ENCODE measurements at places on chromosomes 2 and 18.

- no peak for DNase-seq
Observed at GRCh38 chr2:177740700-177741099, 331.9 kb downstream of the PDE11A start.

DNA sequence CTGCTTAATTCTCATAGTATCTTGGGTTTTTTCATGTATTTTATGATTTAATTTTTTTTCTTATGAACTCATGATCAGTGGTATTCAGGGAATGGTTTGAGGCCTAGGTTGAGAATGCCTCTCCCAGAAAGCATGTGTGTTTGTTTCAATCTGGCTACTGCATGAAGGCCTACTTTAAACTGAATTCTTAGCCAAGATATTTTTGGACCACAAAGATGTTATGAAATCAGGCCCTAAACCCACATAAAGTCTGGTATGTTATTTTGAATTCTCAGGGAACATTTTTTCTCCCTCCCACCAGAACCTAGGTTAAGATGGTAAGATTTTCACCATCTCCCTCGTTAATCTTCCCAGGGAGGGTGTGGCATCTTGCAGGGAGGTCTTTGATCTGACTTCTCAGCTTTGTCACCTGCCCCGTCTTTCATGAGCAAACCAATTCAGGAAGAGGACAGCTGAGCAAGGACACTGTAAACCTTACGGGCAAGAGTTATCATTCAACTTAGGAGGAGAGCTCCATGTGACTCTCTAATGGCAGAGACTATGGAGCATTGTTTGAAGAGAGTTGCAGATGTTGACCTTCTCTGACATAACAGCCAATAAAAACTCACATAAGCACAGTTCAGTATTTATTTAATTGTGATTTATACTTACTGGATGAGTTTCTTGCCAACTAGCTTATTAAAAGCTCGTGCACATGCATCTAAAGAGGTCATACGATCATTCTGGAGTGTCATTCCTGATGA is 21.3 kb upstream of the ACKR3 start:
- no peak for DNase-seq

GRCh38 chr18:28048612-28049011 is 128.3 kb downstream of the CDH2 start:
- no peak for DNase-seq

- DNase-seq: no peak
Observed at GRCh38 chr2:165016772-165017411, 61.6 kb upstream of the SLC38A11 start.

DNA sequence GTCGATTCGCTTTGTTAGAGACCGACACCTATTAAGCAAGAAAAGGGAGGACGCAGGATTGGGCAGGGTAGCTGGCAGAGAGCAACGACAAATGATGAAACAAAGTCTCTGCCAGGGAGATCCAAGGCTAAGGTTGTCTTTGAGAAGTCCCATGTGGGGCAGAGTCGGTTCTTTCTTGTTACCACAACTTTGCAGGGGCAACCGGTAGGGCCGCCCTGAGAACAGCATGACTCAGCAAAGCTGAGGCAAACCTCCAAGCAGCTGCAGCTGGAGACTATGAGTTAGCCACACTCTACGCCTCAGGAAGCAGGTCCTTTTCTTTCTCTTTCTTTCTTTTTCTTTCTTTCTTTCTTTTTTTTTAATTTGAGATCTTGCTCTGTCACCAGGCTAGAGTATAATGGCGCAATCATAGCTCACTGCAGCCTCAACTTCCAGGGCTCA is 452.3 kb upstream of the ID2 start:
- no peak for DNase-seq

DNA sequence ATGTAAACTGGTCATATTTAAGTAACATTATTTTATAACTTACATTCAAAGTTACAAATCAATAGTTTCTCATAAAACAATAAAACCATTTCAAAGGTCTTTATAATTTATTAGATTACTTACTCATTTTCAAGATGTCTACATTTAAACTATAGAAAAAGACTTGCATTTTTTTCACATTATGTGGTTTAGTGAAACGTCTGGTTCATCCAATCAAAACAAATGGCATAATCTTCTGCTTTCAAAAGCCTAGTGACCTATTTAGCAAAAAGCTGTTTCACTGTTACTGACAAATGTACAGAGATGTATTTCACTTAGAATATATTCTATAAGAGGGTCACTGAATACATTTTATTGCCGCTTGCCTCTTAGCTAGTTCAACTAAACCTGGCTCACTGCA is 49.3 kb upstream of the MCM6 start:
- no peak for DNase-seq

- DNase-seq: no peak
Observed at GRCh38 chr2:234147335-234147861, 96.9 kb downstream of the SPP2 start.

DNA sequence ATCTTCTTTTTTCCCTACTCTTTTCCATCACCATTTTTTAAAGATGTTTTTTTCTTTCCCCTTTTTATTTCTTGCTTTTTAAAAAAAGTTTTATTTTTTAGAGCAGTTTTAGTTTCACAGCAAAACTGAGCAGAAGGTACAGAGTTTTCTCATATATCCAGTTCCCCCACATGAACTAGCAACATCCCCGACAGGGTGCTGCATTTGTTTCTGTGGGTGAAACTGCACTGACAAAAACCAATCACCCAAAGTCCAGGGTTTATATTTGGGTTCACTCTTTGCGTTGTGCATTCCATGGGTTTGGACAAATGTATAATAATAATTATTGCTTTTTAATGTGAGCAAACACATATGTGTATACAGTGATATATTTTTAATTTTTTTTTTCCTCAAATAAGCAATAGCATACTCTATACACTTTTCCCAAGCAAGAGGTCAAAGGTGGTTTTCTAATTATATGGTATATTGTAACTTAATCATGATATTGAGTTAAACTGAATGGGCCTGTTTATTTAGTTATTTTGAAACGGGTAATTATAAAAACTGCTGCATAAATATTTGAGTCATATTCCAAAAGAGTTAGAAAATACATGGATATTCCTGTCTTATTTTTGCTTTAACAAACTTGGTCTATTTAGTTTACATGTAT is 50.3 kb downstream of the NCK2 start:
- no peak for DNase-seq

DNA sequence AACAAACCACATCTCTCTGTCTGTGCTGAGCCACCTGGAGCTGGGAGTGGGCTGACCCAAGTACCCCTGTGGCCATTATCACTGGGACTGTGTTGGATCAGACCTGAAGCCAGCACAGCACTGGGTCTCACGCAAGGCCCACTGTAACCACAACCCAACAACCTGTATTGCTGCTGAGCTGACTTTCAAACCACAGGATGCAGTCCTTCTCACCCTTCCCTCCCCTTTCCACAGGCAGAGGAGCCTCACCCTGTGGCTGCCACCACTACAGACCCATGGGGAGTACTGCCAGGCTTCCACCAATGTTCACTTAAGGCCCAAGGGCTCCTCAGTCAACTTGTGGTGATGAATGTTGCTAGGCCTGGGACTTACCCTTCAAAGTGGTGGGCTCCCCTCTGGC is 135.7 kb downstream of the DIS3L2 start:
- no peak for DNase-seq
